Activated CD4-positive, alpha-beta T cell treated with anti-CD3 and anti-CD28 coated beads, Interleukin-2, amount 50 U/mL, for 24 hours (primary cell): ENCODE measurements at places on chromosomes 1 and 21.

DNA sequence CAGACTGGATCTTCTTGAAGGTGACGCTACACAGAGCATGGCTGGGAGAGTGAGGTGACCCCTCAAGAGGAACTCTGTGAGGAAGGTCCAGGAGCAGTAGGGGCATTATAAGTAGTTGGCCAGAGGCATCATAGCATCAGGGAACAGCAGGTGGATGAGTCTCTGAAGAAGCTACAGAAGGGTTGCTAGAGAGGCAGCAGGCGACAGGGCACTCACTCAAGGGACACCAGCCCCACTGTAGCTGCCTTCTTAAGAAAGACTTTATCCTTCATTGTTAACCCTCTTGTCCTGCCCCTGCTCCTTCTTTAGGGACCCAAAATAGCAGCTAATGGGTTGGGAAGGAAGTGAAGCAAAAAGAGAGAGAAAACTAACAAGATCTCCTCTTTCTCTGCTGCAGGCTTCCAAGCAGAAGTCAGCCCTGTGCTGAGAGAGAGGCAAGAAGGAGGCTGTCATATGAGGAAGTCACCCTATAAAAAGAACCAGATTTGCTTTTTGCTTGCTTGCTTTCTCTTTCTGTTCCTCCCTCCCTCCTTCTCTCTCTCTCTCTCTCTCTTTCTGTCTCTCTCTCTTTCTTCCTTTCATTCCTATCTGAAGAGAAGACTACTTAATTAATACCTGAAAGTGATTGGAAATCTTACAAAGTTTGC, 7.7 kb upstream of the CD5L start:
- DNase-seq, result no peak

DNA sequence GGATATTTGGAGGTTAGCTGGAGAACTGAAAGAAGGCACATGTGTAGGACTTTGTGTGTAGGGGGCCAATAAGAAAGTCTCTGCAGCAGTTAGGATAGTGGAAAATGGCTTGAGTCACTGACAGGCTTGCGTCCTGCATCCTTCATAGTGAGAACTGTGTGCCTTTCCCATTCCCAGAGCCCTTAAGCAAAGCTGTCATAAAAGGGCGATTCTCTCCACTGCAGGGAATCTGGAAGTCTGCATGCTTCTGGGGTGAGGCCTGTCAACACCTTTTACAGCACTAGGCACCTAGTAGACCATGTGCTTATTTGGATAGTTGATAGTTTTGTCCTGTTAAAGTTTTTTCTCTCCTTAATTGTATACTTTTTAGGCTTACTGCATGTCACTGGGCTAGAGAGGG, 39.4 kb upstream of the MACF1 start:
- DNase-seq, result no peak

- DNase-seq, result no peak
Observed at GRCh38 chr1:184021728-184022127, 15.8 kb downstream of the COLGALT2 start.

DNA sequence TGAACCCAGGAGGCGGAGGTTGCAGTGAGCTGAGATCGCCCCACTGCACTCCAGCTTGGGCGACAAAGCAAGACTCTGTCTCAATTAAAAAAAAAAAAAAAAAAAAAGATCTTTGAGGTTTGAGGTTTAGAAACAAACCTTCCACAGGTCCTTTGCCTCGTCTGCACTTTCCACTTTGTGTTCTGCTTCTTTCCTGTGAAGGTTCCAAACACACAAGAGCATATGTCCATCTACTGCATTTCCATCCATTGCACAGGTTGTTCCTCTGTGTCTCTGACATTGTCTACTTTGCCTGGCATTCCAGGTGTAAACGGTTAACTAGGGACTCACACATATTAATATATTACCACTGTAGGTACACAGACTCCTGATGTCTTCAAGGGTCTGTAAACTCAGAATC, 40.1 kb downstream of the DSTYK start:
- no peak for DNase-seq

GRCh38 chr1:148166558-148167492, 14.7 kb upstream of the NBPF11 start:
- DNase-seq, result no peak

- no peak for DNase-seq
Observed at GRCh38 chr1:160436966-160437365, 36.6 kb downstream of the VANGL2 start.

DNA sequence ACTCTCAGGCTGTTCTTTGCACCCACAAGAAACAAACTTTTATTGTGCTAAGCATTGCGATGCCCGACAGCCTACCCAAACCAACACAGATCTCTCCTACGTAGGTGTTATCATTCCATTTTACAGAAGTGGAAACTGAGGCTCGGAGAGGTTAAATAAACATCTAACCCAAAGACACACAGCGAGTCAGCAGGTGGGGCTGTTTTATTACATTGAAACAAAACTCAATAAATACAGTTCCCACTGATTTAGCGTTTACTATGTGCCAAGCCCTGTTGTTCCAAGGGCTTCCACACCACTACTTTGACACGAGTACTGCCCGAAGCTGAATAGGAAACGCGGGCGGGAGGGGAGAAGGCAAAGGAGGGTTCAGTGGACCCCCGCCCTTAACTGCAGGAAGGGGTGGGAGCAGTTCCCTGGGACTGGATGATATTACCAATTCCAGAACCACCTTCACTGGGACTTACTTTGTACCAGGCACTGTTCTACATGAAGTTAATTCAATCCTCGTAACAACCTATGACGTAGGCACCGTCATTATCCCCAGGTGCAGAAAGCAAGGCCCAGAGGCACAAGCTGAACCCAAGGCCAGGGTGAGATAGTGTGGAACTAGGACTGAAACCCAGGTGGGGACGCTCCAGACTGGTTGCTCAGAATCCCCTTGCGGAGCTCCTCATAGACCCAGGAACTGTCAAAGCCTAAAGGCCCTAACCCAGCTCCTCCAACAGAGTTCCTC, 19.3 kb upstream of the ALDH4A1 start:
- DNase-seq, result no peak

GRCh38 chr1:159949981-159950381, 4.1 kb downstream of the SLAMF9 start:
- no peak for DNase-seq
